ENCODE measurements at places on chromosomes 3 and 15.

- no peak for DNase-seq
These were observed 54.5 kb upstream of the ARL14 start for GRCh38 chr3:160622263-160623045.

DNA sequence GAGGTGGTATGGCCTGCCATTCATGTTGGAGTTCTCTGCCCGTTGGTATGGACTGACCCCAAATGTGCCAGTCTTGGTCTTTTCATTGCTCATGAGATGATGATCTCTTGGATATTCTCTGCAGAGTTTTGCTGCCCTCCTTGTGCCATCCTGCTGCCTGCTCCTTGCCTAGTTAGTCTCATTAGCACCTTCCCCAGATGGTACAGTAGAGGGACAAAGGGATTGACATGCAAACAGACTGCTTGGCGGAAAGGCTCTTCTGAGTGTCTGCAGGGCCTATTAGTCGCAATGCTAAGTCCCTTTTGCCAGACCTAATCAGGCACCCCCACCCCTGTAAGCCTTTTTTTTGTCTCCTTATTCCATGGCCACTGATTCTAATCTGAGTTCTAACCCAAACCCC, 90.6 kb downstream of the ARNT2 start:
- DNase-seq, result no peak

DNA sequence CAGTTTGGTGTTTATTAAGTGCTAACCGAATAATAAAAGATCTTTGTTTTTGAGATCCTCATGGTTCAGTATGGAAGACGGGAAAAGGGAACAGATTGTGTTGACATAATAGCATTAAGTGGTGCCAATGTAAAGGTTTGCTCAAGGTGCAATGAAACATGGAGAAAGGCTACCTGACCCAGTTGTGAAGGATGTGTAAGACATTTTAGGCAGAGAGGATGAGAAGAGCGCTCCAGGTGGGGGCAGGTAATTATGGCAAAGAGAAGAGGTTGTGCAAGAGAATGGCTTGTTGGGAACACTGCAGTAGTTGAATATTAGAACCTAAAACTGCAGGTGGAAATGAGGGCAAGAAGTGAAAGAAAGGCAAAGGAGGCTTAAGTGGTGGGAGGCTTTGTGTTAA, 140.8 kb downstream of the DIPK2A start:
- DNase-seq, result no peak

- DNase-seq, result no peak
These were observed 72.6 kb downstream of the NPTN start for GRCh38 chr15:73560501-73561117.

GRCh38 chr3:149120051-149120972, 9.1 kb upstream of the HPS3 start:
- DNase-seq, result no peak

DNA sequence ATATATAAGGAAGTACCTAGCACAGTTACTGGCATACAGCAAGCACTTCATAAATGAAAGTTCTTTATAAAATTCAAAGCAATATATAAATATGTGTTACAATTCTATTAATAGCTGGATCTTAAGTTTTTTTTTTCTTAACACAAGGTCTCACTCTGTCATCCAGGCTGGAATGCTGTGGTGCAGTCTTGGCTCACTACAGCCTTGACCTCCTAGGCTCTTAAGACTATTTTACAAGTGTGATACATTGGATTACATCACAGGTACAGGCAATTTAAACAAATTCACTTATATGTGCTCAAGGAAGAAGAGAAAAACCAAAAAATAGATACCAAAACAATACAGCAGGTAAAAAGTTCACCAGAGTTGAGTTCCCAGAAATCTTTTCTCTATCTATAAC, 60.6 kb downstream of the ZNF280D start:
- no peak for DNase-seq

- no peak for DNase-seq
These were observed 396.7 kb upstream of the RGMA start for GRCh38 chr15:93485438-93486327.

GRCh38 chr3:63096248-63097058, 181.7 kb upstream of the SYNPR start:
- DNase-seq, result no peak

- DNase-seq, result no peak
These were observed 326.3 kb downstream of the UACA start for GRCh38 chr15:70437089-70437488.

- no peak for DNase-seq
These were observed 47.2 kb upstream of the PXYLP1 start for GRCh38 chr3:141184430-141184829.

- no peak for DNase-seq
These were observed 44.8 kb downstream of the PDE8A start for GRCh38 chr15:85026304-85027032.

GRCh38 chr3:82240322-82240721, 478.9 kb upstream of the GBE1 start:
- no peak for DNase-seq

DNA sequence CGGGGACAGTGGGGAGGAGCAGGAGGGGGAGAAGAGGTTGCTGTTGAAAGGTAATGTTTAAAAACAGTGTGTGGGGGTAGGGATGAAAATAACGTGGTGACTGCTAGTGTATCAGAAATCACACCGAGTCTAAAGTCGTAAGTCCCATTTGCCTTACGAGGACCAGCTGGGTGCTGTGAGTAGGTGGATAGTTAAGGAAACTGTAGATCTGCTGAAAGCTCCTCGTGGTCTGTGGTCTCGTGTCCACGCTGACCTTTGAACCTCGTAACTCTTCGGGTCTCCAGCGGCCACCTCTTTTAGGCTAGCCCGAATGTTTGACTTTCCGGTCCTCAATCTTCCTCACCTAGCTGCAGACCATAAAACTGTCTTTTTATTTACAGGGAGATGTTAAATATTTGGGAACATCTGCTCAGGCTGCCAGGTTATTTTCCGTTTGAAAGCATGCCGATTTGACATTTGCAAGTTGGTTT, 29.3 kb upstream of the ST3GAL6 start:
- no peak for DNase-seq

DNA sequence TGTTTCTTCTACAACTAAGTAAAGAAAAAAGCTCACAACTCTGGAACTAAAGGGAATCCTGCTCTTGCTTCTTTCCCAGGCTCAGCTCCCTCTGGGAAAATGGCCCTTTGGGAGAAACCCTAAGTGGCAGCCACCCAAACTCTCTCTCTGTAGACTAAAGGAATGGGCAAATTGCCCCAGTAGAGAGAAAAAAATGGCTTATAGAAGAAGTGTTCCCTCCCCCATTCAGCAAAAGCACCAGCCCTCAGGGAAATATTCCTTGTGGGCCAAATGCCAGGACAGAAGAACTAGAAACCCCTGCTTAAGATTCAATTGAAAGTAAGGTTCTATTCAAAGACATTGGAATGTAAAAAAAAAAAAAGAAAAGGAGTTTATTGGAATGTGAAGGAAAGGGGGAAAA, 603.7 kb upstream of the ALCAM start:
- no peak for DNase-seq

- DNase-seq, result no peak
These were observed 61.5 kb upstream of the DCBLD2 start for GRCh38 chr3:98962951-98963350.

DNA sequence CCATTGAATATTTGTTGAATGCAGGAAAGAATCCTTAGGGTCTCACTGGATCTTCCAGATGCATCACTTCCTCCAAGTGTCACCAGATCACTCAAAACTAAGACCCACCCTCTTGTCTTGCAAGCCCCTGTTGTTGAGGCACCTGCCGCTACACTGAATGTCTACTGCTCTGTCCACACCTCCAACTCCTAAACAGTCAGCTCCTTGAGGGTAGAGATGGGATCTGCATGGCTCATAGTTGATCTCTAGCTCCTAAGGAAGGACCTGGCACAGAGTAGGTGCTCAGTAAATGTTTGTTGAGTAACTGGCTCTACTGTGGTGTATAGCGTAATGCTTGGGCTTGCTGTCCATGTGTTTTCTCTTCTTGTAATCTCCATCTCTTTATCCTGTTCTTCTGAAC, 8.8 kb downstream of the SLC6A20 start:
- no peak for DNase-seq

GRCh38 chr15:63606308-63606707, 9.1 kb downstream of the FBXL22 start:
- DNase-seq, result no peak

DNA sequence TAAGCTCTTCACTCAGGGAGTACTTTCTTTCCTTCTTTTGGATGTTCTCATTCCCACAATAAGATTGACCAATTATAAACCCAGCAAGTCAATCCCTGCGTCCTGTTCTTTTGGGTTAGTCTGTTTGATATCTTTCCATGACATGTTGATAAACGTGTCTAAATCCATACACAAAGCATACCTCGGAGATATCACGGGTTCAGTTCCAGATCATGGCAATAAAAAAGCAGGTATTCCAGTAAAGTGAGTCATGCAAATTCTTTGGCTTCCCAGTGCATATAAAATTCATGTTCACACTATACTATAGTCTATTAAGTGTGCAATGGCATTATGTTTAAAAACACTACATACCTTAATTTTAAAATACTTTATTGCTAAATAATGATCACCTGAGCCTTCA, 667.7 kb downstream of the MAGI1 start:
- DNase-seq, result no peak

DNA sequence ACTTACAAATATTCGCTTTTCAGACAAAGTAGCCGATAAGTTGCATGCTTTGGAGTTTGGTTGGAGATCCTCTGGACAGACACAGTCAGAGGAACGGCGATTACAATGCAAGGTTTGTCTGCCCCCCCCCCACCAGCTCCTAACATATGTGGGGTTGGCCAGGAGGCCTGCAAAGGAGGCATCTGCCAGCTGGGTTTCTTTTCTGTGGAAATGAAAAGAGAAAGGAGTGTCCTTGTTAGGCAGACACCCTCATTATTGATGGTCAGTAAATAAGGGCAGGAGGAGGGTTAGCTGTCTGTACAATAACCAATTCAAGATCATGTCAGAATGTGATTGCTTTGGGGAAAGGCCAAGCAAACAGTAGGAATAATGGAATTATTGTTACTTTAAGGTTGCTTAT, 49.1 kb downstream of the TLNRD1 start:
- DNase-seq, result no peak

- no peak for DNase-seq
These were observed 20.4 kb downstream of the NSUN3 start for GRCh38 chr3:94083261-94083660.

DNA sequence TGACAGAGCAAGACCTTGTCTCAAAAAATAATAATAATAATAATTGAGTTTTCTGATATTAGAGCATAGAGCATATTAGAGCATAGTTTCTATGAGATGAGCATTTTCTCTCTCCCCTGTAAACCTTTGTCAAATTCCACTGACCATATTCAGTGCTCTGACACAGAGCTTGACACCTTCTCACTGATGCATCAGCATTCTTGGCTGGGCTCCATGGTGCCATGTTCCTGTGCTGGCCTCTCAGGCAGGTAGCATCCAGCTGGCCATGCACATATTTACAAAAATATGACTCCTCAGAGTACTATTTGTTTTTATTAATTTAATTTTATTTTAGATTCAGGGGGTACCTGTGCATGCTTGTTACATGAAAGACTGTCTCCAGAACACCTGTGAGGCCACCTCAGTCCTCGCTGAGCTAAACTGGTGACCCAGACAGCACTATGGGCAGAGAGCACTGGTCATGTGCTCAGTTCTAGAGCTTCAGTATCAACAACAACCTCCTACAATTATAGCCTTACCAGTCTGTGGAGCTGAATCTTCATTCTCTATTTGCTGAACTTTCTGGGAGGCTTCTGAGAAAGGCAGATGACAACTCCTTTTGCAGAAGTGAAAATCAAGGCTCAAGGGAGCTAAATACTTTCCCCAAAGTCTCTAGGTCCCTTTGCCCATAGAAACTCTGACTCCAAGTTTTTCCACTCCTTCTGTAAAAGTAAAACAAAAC, 21.6 kb upstream of the SLC28A2 start:
- no peak for DNase-seq

- DNase-seq, result no peak
These were observed 584 bp upstream of the RPL32 start for GRCh38 chr3:12841970-12842328.

- no peak for DNase-seq
These were observed 45.8 kb downstream of the MITF start for GRCh38 chr3:69784954-69785514.

DNA sequence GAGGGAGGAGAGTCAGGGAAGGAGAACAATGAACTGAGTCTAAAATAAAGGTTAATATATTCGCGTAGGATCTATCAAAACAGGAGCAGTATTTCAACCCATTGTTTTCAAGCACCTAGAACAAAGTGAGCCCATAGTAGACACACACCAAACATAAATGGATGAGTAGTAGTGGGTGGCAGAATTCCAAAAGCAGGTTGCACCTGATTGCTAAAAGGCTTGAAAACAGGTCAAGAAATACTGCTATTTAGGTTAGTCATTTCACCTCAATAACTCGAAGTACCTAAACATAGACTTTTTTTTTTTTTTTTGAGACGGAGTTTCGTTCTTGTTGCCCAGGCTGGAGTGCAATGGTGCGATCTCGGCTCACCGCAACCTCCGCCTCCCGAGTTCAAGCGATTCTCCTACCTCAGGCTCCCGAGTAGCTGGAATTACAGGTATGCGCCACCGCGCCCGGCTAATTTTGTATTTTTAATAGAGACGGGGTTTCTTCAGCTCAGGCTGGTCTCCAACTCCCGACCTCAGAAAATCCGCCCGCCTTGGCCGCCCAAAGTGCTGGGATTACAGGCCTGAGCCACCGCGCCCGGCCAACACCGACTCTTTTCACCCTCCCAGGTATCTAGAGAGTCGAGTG, 855 bp upstream of the ABHD5 start:
- DNase-seq, result no peak

DNA sequence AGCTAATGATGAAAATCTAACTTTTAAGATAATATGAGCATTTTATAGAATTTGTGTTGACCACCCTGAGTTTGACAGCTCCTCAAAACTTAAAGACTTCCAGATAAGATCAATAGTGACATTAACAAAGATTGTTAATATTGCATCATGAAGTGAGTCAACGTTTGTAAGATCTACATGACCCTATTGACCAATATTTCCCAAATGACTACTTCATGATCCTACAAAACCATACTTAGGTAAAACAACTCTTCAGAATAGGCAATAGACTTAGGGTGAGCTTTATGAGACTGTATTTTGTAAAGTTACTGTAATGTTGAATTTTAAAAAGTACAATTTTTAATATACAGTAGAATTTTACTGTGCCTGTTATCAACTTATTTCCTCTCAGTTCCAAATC, 422.7 kb upstream of the ALCAM start:
- no peak for DNase-seq

- DNase-seq, result no peak
These were observed 1153.3 kb downstream of the ROBO1 start for GRCh38 chr3:78614486-78614885.
